ENCODE measurements at places on chromosomes 16 and 17.

DNA sequence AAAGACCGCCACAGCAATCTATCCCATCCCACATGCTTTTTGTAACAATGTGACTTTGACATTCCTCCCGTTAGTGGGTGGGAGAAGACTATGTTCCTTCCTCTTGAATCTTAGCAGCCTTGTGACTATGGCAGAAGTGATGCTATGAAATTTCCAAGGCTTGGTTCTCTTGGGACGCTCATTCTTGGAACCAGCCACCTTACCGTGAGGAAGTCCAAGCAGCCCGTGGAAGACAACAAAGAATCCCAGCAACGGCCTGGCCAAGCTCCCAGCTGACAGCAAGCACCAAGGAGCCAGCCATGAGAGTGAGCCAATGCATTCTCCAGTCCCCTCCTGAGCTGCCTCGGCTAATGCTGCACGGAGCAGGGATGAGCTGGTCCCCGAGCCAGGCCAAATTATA lies 62.3 kb downstream of the VPS53 start:
- DNase-seq: no peak

- DNase-seq: no peak
These were observed 126.0 kb upstream of the SDK2 start for GRCh38 chr17:73770115-73770848.

- DNase-seq: no peak
These were observed 301.5 kb upstream of the CDH5 start for GRCh38 chr16:66064801-66065530.

DNA sequence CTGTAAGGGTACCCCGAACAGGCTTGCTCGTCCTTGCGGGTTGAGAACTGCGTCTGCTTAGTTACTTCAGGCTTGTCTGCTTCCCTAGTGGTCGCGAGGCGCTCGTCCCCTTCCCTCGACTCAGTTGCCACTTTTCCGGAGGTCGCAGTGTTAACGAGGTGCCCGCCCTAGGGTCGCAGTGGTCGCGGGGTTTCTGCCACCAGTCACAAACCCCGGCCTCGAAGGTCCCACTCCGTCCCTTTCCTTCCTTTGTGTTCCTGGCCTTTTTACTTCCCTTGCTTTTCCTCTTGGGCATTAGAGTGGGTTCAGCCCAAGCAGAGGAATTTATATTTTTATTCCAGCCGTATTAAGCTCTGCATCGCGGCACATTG lies 299 bp downstream of the NUP85 start:
- DNase-seq: no peak

DNA sequence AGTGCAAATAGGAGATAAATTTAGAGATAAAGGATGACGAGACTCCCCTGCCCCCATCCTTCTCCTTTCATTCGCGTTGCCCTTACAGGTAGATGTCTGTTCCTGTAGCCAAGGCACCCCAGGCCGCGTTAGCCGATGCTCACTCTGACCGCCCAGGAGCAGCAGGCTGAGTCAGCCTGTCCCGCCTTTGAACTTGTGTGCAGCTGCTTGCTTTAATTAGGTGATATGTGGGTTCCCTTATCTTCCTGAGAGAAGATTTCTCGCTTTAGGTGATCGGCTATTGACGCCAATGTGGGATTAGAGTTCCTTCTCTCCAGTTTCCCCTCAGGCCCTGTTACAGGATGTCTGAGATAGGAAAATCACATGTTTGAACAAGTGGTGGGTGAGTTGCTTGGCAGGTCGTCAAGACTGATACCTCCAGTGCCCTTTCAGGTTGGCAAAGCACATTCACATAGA lies 119.5 kb downstream of the MSI2 start:
- DNase-seq: no peak

DNA sequence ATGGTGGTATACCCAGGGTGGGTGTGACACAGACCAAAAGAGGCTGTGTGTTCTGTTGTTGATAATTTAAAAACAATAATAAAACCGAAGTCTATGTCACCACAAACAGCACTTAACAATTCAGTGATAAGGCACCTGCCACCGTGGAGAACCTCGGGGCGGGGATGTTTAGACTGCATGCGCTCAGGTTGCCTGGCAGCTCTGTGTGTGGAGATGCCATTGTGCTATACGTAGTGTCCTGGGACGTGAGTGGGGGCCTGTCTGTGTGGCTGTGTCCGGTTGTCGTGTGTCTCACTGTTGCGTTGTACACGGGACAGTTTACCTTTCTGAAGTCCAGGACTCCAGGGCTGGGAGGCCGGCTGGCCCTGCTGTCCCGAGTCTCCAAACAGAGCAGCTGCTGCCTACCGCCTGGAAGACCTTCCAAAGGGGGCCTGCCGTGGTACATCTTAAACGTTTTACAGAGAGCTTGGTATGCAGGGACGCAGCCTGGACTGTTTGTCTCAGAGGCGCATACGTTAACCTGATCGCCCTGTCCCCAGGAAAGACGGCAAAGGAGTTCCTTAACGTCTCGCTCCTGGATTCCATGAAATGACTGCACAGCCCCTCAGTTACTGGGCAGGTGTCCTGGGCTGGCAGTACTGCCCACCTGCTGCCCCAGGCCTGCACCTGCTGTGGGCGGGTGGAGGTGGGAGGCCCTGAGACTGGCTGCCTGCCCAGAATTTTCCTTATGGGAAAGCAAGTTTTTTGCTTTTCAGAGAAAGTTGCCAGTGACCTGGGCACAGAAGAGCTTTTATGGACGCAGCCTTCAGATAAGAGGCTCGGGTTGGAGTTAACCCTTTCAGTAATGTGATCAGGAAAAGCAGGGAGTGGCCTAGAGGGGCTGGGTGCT lies 19.0 kb downstream of the SPIRE2 start:
- DNase-seq: no peak

DNA sequence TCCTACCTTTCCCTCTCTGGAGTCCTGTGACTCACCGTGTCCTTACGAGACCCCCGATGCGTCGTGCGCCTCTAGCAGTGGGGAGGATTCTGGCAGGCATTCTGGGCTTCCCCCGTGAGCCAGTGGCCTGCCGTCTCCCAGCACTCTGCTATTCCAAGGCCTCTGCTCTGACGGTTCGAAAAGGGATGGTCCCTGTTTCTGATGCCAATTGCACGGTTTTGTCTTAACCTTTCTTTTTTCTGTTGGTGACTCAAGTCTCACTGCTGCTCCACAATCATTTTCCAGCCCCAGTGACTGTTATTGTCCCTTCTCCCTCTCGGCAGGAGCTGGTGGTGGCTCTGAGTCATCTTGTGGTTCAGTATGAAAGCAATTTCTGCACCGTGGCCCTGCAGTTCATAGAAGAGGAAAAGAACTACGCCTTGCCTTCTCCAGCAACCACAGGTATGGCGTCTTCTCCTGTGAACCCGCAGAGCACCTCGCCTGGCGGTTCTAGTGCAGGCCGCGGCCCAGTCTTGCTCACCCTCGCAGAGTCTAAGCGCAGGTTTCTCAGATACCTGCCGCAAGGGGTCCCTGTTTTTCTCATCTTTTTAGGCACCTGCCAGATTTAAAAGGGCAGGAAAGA lies 100.1 kb upstream of the CHMP6 start:
- peak; percentile 51 for DNase-seq

GRCh38 chr17:32777436-32777835 lies 99.5 kb downstream of the MYO1D start:
- DNase-seq: no peak

GRCh38 chr17:13634021-13634420 lies 32.3 kb upstream of the HS3ST3A1 start:
- no peak for DNase-seq

- DNase-seq: no peak
These were observed 717.2 kb downstream of the WWOX start for GRCh38 chr16:78816499-78817195.

- peak; percentile 24 for DNase-seq
These were observed 20.5 kb upstream of the MTMR4 start for GRCh38 chr17:58534901-58535421.

DNA sequence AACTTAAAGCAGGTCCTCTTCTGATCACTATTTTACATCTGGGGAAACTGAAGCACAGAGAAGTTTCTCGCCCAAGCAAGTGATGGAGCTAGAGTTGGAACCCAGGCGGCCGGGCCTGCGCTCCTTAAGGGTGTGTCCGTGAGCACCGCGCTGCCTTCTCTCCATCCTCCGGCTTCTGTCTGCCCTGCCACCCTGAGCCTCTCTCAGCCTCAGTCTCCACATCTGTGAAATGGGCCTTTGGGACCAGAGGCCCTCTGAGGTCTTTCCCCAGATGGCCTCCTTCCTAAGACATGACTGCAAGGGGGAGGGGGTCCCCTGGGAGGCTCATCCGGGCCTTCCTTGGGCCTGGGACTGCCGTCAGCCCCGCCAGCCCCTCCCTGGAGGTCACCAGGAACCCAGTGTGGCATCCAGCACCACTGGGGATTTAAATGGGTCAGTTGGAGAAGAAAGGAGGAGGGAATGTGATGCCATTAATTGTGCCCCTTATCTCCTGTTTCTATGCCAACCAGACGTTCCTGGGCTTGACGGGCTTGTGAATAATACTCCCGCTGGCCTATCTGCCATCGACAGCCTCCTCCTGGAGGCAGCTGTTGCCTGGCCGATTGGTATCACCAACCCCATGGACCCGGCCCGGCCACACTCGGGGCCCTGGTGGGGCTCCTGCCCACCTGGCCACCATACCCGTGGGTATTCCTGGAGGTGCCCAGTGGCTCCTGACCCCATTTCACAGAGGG lies 5.1 kb downstream of the ZFPM1 start:
- no peak for DNase-seq

DNA sequence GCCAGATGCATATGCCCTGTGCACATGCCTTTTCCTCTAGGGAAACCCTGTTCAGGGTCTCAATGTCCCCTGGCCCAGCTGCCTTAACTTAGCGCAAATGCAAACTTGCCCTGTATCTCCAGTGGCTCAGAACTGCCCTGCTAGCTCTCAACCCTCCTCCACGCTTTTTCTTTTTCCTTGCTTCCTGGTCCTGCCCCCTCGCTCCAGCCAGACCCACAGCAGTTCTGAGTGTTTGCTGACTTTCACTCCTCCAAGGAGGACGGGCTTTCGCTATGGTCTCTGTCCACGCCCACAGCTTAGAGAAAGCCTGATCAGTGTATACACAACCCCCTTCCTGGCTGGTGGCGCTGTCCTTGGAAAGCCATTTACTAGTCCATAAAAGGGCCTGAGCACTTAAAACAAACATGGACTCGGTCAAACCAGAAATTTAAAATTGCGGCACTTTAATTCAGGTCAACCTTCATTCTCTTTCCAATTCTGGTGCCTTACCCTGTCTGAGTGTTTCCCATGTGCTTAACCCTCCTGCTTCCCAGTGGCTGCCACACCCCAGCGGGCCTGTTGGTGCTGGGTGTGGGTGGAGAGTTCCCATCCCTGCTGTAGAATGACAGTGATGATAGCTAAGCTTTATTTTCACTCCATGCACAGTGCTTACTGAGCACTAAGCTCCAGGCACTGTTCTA lies 15.6 kb upstream of the TMEM98 start:
- DNase-seq: no peak

DNA sequence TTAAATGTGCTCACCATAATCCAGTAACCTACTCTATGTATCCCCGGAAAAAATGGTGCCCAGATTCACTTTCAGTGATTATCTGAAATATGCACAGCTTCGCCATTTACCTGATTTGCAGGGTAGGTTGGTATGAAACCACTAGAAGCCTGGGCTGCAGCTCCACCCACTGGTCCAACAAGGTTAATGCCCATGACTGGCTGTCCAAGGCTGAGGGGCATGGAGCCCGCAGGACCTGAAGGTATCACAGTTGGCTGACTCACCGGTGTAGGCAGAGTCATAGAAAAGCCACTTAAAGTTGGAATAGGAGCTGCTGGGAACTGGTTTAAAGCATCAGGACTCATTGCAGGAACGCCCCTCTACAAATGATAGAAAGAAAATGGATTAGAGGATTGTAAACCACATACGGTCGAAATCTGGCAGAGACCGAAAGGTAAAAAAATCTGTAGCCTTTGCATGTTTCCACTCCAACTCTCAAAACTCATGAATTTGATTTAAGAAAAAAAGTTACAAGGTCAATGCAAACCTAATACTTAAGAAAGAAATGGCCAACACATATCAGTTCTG lies 38.6 kb downstream of the SYNRG start:
- peak; percentile 6 for DNase-seq

DNA sequence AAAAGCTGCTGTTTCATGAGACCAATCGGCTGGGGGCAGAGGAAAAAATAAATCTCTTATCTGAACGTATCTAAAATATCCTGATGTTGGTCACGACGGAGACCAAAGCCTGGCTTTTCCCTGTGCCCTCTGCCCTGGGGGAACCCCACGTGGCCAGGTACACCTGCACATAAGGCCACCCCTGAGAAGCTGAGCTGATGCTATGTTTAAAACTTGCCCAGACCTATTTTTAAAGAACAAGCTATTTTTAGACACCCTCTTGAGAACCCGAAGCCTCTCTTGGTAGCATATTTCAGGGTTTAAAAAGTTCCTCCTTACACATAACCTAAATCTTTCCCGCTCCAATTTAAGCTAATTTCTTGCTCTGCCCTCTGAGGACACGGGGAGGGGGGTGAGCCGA lies 210.4 kb downstream of the GSG1L start:
- no peak for DNase-seq

GRCh38 chr17:80452173-80452915 lies 24.1 kb downstream of the NPTX1 start:
- no peak for DNase-seq

- no peak for DNase-seq
These were observed 93.1 kb upstream of the RBFOX1 start for GRCh38 chr16:7239547-7239946.

GRCh38 chr17:14755002-14755401 lies 454.1 kb downstream of the HS3ST3B1 start:
- DNase-seq: no peak

DNA sequence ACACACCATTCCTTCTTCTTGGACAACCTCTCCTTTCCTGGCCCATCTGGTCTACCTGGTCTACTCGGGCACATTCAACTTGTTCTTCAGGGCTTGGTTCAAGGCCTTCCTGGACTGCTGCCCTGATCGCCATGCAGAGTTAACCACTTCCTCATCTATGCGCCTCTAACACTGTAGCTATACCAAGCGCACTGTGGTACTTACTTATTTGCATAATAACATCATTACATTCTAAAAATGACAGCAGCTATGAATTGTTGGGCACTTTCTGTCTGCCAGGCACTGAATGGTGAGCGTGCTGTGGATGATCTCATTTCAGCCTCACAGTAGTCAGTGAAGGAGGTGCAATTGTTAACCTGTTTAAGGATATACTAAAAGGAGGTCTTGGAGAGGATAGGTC lies 66.9 kb upstream of the SDK2 start:
- no peak for DNase-seq

GRCh38 chr16:66899945-66900710 lies 18.6 kb downstream of the CDH16 start:
- DNase-seq: no peak

- no peak for DNase-seq
These were observed 9.8 kb upstream of the TEX19 start for GRCh38 chr17:82349287-82349701.

GRCh38 chr16:49592546-49593423 lies 219.2 kb downstream of the C16orf78 start:
- peak; percentile 20 for DNase-seq

- DNase-seq: no peak
These were observed 372.3 kb upstream of the MON1B start for GRCh38 chr16:76818606-76819181.
